Midbrain (tissue), 1 donor: ENCODE measurements at places on chromosomes 2 and 18.

DNA sequence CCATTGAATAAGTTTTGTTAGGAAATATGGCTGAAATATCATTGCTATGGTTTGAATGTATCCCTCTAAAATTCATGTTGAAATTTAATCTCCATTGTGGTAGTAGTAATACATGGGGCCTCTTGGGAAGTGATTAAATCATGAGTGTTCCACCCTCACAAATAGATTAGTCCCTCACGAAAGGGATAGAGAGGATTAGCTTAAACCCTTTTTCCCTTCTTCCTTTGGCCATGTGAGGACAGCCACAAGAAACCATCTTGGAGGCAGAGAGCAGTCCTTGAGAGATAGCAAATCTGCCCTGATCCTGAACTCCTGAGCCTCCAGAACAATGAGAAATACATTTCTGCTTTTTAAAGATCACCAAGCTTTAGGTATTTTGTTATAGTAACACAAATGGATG is 274.2 kb downstream of the CDH19 start:
- no peak for DNase-seq

DNA sequence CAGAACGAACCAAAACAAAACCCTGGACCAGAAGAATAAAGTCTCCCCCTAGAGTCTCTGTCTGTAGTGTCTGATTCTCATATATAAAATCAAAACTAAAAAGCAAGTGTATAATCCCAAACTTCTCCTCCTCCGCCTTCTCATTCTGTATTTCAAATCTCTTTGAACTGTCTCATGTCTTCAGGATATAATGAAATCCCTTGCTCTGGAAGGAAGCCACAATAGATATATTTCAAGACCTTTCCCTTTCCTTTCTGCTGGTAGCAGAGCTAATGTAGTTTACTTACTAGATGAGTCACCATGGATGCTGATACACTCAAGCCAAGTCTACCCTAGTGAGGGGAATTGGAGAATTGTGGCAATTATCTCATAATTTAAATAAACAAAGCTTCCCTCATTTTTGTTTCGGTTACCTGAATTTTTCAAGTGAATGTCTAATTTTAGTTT is 33.5 kb upstream of the CCDC93 start:
- DNase-seq, result no peak

DNA sequence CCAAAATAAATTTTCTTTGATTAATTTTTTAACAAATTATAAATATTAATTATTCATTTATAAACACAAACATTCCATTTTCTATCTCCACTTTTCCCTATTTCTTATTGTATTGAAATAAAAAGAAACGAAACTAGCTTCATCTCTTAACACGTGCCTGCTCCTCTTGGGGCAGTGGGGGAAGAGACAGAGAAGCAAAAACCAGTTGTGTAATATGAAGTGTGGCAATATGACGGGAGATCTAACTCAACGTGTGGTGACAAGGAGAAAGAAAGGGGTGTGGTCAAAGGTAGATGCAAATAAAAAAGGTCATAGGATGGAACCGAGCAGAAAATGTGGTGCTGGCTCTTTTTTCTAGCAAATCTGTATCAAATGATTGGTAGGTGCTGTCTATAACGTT is 106.9 kb upstream of the SLC8A1 start:
- DNase-seq, result no peak

DNA sequence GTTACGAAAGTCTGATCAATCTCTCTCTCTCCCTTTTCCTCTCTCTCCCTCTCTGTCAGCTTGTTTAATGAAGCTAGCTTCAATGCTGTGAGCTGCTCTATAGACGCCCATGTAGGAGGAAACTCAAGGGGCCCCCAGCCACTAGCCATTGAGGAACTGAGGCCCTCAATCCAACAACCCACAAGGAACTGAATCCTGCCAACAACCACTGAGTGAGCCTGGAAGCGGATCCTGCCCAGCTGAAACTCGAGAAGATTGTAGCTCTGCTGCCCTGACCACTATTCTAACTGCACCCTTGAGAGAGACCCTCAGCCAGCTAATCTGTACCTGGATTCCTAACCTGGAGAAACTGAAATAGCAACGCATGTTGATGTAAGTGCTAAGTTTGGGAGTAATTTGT is 129.2 kb downstream of the BCL11A start:
- no peak for DNase-seq

- no peak for DNase-seq
These were observed 283.0 kb downstream of the RND3 start for GRCh38 chr2:150204451-150204850.

DNA sequence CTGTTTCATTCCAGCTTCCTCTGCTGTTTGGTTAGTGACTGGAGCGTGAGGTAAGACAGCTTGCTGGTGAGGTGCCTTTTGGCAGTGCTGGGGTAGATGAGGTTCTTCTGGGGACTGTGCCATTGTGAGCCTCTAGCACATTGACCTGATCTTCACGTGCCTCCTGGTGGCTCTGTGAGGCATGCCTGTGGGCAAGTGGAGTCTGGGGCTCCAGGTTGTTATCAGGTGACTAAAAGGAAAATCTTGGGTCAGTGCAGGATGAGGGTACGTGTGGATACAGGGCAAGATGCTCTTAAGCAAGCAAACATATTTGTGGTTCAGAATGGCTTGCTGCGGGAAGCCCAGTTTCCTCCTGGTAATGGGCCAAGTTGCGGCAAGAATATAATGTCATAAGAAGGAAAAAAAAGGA is 75.4 kb downstream of the FHOD3 start:
- no peak for DNase-seq

DNA sequence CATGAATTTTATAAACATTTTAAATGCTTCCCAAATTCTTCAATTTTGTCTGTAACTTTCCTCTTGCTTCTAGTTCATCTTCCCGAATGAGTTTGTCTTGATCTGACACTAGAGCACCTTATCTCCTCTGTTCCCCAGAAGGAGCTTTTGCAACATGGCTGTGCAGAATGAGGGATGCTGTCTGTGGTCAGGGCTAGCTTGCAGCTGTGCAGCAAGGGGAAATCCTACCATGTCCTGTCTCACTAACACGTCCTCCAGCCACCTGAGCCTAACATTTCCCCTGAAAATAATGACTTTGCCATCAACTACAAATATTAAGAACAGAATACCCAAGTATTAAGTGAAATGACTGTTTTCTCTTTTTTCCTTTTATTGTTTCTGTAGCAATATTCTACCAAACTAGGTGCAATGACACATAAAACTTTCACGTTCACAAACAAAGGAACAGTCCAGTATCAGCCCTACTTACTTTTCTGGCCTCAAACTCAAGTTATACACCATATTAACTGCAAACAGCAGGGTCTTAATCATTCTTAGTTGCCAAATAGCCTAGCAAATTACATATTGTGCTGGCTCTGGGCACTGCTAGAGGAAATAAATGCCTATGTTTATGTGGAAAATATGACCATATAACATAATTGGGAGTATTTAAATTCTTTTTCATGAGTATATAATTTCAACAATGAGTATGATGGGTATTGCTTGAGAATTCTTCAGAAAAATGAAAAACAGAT is 423.3 kb downstream of the CMPK2 start:
- DNase-seq, result no peak

DNA sequence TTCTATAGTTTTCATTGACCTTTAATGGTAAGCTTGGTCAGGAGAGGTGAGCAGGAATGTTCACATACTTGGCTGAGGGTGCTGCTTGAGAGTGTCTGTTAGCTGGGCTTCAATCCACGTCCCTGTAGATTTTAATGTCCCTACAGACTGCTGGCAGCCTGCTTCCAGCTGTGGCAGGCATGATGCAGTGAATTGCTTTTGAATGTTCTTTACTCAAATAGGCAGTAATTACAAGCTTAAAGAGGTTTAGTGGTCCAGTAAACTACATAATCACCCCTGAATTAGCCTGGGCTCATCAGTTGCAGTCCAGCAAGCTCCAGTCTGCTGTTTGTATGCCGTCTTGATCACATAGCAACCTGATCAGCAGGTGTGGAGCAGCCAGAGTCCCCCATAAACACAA is 102.1 kb downstream of the MEIS1 start:
- no peak for DNase-seq

DNA sequence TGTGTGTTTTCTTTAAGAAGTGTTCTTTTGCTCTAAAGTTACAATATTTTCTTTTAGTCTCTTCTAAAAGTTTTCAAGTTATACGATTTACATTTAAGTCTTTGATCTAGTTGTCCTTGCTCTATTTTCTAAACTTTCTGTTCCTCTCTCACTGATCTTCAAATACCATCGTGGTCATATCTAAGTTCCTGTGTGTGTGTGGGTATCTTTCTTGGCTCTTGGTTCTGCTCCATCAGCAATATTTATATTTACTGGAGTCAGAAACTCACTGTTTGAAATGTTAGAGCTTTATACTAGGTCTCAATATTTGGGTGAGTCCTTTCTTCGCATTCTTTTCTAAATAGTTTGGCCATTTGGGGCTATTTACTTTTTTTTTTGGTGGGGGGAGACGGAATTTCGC is 77.3 kb downstream of the COPS8 start:
- DNase-seq, result no peak

- DNase-seq, result no peak
These were observed 516.5 kb downstream of the XIRP2 start for GRCh38 chr2:167404627-167405284.

DNA sequence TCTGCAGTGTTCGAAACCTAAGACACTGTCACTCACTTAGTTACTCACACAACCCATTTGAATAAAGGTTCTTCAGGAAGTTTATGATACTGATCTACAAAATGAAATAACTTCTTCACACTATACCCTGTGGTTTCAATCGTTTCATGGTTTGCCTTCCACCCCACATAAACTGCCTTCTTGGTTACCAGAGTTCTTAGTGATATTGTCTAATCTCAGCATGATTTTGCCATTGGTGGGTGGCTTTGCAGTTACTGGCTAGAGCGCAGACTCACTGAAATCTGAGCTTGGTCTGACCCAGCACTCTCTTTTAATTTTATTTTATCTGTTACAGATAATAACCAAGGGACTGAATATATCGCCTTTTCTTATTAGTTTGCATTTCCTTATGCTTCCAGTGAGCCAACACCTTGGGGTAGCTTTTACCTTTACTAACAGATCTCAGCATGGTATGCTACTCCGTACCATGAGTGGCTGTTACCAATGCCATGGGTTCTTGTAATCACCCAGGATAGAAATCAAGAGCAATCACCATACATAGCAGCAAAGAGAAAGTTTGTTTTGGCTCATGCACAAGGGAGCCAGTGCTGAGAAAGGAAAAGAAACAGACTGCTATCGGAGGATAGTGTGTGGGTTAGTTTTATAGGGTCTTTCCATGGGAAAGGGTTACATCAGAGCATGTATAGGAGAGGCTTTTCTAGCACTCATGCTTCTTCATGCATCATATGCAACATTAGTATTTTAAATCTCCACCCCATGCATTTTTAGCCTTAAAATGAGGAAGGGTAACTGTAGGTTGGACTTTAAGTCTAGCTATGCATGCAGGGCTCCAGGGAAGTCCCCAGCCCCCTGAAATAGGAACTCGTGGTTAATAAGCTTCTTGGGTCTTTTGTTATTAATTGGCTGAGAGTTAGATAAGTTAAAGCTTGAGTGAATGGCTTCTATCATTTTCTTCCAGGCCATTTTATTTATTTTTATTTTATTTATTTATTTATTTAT is 33.3 kb downstream of the ANXA4 start:
- no peak for DNase-seq
